Posterior vena cava (tissue), 2 donors: ENCODE measurements at places on chromosomes 6 and 20. TPM values are rescaled to one million over a fixed set of nuclear protein-coding genes. Genes with fewer than 3 reads are reported as not detected.

DNA sequence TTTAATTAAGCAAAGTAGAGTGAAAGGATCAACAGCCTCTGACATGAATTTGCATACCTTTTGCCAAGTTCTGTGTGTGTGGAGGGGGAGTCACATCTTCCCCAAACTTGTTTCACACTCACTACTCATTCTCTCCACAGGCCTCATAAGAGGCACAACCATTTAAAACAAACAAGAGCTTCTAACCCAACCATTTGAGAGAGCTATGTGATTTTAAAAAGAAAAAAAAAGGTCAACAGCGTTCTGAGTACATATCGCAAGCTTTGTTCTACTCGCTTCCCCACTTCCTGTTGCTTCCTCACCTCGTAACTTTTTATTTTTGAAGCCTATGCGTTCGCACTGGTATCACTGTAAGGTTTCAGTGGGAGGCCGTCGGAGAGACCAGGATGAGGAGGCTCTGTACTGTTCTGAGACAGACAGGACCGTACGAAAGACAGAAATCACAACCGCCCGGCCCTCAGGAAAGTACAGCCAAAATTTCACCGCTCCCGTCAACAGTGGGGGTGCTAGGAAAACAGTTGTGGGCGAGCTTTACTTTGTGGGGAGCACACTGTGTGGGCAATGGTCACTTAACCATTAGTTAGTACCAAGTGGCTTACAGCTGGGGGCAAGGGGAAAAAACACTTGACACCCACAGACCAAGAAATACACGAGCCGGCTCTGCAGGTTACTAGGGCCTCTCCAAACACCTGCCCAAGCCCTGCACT is 61.3 kb downstream of the TRERF1 start:
- no peak for DNase-seq

- peak; percentile 98 for DNase-seq
These were observed at the start of gene DSTN for GRCh38 chr20:17569616-17570346. DSTN (plus strand) TSS chr20:17570075; CDS start chr20:17570209, 134 bp downstream.

- no peak for DNase-seq
These were observed 100.1 kb downstream of the HFE start for GRCh38 chr6:26187292-26187691.

DNA sequence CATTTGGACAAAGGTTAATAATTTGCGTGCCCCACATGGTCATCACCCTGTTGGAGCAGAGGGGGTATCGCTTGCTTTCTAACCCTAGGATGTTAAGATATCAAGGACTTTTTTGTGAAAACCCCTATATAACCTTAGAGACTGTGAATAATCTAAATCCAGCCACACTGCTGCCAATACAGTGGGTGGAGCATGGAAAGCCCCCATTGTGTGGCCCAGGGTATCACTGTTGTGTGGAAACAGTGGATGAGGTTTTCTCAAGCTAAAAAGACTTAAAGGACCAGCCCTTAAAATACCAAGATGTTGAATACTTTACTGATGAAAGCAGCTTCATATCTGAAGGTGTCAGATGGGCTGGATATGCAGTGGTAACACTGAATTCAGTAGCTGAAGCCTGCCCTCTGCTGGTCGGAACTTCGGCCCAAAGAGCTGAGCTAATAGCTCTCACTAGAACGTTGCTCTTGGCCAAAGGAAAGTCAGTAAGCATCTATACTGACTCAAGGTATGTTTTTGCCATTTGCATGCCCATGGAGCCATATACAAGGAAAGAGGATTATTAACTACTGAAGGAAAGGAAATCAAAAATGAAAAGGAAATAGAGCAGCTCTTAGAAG is 695.2 kb downstream of the PHF3 start:
- peak; percentile 87 for DNase-seq

GRCh38 chr6:34940030-34940434 is 51.0 kb downstream of the ANKS1A start:
- DNase-seq, result no peak

GRCh38 chr6:40948570-40948969 is 90.5 kb downstream of the UNC5CL start:
- no peak for DNase-seq

DNA sequence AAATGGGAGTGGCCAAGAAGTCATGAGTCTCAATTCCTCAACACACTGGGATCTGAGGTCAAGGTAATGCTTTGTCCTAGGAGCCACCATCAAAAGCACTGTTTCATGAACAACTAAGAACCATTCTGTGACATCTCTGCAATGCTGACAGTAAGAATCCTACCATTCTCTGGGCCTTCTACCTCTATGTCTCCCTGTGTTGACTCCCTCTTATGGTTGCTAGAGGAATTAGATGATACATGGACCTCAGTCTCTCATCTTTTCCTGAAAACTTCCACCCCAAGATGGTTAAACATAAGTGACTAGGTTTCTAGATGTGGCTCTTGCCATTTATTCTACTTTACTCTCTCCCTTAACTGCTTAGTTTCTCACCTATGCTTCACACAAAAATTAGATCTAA is 9.1 kb downstream of the MTRF1L start:
- DNase-seq, result no peak

DNA sequence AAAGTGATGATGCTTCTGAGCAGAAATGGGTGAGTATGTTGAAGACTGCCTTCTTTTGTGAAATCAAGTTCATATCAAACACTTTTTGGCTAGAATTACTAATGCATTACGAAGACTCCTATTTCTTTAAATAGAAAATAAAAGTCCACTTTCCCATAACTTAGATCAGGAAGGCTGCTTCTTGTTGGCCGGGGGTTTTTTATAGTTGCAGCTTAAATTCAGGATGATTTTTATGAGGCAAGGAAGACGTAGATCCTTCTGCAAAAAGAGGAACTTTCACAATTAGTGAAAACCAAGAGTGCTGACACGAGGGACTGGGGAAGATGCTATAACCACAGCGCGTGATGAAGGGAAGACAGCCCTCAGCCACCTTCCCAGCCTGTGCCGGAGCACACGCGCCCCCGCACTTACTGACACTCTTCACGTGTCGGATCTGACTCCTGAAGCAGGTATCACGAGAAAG is 206.1 kb upstream of the PRDM1 start:
- no peak for DNase-seq

GRCh38 chr6:167786853-167787675 is 39.6 kb upstream of the AFDN start:
- no peak for DNase-seq

STMND1 gene
- not detected for total RNA-seq

FNDC11 gene
- total RNA-seq, result 0.19 TPM

ABHD16A gene
- total RNA-seq, result 38.3 TPM

OTOR gene
- total RNA-seq, result not detected

SAPCD1 gene
- not detected for total RNA-seq

PPP1R14C gene
- total RNA-seq, result 1.2 TPM

SLC22A7 gene
- not detected for total RNA-seq
